Activated CD8-positive, alpha-beta memory T cell treated with anti-CD3 and anti-CD28 coated beads for 24 hours (primary cell): ENCODE measurements at places on chromosomes 11 and 22.

- no peak for DNase-seq
These were observed 89.1 kb upstream of the TRIM48 start for GRCh38 chr11:55172734-55173415.

GRCh38 chr11:116697639-116698038, 75.1 kb downstream of the BUD13 start:
- DNase-seq: peak; percentile 11

DNA sequence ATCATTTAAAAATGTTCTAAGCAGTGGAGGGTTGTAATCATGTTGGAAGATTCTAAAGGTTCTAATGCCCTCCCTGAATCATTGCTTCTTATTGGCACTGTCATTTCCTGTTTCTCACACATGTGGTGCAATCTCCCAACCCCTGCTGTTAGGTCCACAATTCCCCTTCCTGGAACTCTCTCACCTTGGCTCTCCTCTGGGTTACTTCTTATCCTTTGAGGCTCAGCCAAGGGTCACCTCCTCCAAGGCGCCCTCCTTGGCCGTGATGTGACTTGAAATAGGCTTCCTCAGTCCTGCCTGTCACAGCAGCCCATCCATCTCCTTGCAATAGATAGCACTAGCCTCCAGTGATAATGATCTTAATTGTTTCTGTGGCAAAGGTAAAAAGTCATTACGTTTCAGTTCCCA, 149.8 kb downstream of the TTC17 start:
- no peak for DNase-seq

- no peak for DNase-seq
These were observed 26.4 kb downstream of the SCN4B start for GRCh38 chr11:118126082-118126838.

GRCh38 chr11:68581439-68581838, 102.9 kb upstream of the GAL start:
- no peak for DNase-seq

- no peak for DNase-seq
These were observed 37.8 kb upstream of the CELSR1 start for GRCh38 chr22:46574993-46575910.
